ENCODE measurements at places on chromosomes 6 and 20. TPM values are rescaled to one million over a fixed set of nuclear protein-coding genes. Genes with fewer than 3 reads are reported as not detected.

Gene VSTM2L
- 2.6 TPM for total RNA-seq

Gene ABHD16B
- total RNA-seq: not detected

Gene OPRM1
- 0.57 TPM for total RNA-seq

Gene FERMT1
- total RNA-seq: 102 TPM

Gene TSHZ2
- 3.6 TPM for total RNA-seq

Gene PSORS1C2
- not detected for total RNA-seq

Gene PGM3
- total RNA-seq: 37.6 TPM

Gene RNF144B
- total RNA-seq: 8.7 TPM

Gene FAXC
- total RNA-seq: 25.8 TPM

Gene GRM1
- 0.13 TPM for total RNA-seq

Gene MMUT
- total RNA-seq: 41.5 TPM

Gene PI3
- total RNA-seq: 294 TPM

Gene AARS2
- total RNA-seq: 12.5 TPM

Gene SLA2
- total RNA-seq: 1.6 TPM

Gene OR12D3
- total RNA-seq: not detected

Gene MCHR2
- not detected for total RNA-seq

Gene PPP1R11
- total RNA-seq: 82.4 TPM

Gene LTB
- total RNA-seq: 2.2 TPM

Measured in mucosa of descending colon (tissue), 3 donors.